ENCODE measurements at places on chromosomes 4 and X.

DNA sequence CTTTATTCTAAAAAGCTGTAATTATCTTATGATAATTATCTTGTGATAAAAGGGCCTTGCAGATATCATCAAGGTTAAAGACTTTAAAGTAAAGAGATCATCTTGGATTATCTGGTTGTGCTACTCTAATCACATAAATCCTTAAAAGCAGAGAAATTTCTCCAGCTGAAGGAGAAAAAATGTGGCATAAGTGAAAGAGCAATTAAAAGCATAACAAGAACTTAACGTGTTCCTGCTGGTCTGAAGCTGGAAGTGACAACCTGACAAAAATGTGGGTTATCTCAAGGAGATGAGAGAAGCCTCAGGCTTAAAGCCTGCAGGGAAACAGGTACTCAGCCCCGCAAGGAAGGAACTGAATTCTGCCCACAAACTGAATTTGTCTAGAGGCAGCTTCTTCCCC is 449.1 kb upstream of the NDST4 start:
- DNase-seq: peak; percentile 8

DNA sequence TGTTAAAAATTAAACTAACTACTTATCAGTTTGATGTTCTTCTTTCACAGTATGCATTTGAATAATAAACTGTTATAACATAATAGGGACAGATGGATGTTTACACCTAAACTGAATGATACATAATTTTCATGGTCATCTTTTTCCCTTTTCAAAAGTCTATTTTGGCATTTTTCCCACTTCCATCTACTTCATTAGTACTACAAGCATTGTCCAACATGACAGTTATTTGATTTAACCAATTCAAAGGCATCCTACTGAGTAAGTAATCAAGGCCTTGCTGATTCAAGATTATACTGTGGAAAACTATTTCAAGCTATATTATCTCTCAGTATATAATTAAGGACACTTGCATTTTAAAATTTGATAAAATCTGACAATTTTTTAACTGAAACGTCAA is 212.9 kb downstream of the FAT4 start:
- DNase-seq: peak; percentile 59

GRCh38 chr4:140243278-140243753 is 89.3 kb upstream of the MAML3 start:
- DNase-seq: no peak

DNA sequence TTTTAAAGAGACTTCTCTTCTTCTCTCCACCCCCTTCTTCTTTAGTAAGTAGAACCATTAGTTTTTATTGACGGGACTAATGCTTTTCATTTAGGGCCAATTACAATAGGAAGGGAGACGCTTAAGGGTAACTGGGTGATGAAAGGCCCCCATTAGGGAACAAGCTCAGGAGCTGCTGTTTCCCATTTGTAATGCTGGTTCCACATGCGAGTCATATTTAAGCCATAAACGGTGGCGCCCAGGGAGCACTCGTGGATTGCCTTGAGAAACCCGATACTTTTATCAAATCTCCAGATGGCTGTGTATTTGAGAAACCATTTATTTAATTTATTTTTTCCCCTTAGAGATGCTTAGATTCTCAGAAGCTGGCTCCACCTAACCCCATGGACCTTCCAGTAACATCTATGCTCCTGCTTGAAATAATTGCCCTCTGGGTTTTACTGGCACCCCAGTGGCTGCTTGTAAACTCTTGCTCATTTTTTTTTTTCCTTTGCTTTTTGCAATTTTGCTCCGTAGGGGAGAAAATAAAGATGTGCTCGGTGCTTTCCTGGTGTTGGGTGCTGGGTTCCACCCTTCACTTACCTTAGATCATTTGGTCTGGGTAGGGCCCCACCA is 124.2 kb upstream of the MSX1 start:
- peak; percentile 6 for DNase-seq

- peak; percentile 35 for DNase-seq
Measured at GRCh38 chr4:1246901-1247863, 1.7 kb downstream of the CTBP1 start.

- no peak for DNase-seq
Measured at GRCh38 chr4:141730805-141731204, 94.4 kb downstream of the IL15 start.

Data from eye (tissue), 1 donor.